Activated T-helper 2 cell treated with anti-CD3 and anti-CD28 coated beads, Interferon-gamma antibody, Interleukin-2, Interleukin-4, amounts not matched to agents 10 μg/mL and 5 μg/mL and 100 μg/mL, durations not matched to agents 14 hours and 24 hours and 36 hours (primary cell): ENCODE measurements at places on chromosomes 3 and 15. TPM values are rescaled to one million over a fixed set of nuclear protein-coding genes. Genes with fewer than 3 reads are reported as not detected.

DNA sequence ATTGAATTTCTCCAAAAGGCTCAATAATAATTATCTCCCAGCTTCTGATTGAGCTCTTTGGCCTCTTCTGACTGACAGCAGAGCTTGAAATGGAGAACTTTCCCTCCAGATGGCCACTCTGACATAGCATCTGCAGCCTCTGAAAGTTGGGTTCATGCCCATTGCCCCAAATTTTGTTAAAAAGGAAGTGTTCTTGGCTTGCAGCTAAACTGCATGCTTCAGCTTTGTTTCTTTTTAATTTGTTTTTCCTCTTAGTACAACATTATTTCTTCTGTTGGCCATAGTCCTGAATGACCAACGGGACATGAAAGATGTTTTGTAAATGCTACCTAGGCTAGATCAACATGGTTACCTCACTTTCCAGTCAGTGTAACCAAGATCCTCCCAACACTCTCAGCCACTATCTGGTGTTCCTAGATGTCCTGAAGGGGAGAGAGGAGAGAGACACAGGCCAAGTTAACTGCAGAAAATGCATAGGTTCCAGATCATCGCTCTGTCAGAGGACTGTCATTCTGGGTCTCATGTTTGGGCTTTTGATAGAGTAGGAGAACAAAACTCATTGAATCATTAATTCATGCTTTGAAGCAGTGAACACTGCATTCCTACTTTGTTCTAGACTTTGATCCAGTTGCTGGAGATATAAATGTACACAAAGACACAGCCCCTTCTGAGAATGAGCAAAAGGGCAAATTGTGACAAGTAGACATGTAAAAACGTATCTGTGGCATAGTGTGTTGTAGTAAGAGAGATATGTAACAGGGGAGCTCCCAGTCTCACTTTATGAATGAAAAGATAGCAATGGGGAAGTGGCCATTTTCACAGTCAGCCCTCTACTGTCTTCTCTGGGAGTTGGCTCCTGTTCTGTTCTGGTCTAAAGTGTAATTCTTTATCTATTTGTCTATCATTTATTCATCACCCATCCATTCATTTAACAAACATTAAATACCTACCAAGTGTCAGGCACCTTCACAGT, 156.2 kb downstream of the ZNF621 start:
- no peak overlapping the region for H3K27ac ChIP-seq
- no peak overlapping the region for H3K4me3 ChIP-seq
- DNase-seq: no peak

- peaks cover 3% of the 10 kb centered on the region for H3K36me3 ChIP-seq
- H3K4me3 ChIP-seq: no peak overlapping the region
- peaks cover 13% of the 10 kb centered on the region for H3K4me1 ChIP-seq
- H3K27me3 ChIP-seq: no peaks in the 10 kb centered on the region
- no peak for DNase-seq
- H3K27ac ChIP-seq: peak overlapping the region; percentile 28
Measured at GRCh38 chr15:91909574-91909973, 56.1 kb downstream of the SLCO3A1 start.

DNA sequence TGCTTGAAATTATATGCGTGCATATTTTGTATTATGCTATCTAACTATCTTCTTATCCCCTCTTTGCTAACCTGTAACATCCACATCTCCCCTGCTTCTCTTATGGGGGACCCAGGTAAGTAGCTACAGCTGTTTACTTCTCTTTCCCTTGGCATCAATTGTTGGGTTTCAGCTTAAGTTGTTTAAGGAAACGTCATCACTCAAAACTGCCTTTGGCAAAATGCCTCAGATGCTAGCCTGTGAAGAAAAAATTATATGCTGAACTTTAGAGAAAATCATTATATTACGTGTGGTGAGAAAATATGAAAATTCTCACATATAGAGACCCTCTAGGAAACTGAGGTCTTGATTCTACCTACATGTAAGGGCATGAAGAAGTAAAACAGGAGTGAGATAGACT, 447.0 kb upstream of the NECTIN3 start:
- peaks cover 2% of the 10 kb centered on the region for H3K4me1 ChIP-seq
- DNase-seq: no peak
- no peaks in the 10 kb centered on the region for H3K27me3 ChIP-seq
- no peaks in the 10 kb centered on the region for H3K36me3 ChIP-seq
- H3K27ac ChIP-seq: no peak overlapping the region
- no peak overlapping the region for H3K4me3 ChIP-seq

DNA sequence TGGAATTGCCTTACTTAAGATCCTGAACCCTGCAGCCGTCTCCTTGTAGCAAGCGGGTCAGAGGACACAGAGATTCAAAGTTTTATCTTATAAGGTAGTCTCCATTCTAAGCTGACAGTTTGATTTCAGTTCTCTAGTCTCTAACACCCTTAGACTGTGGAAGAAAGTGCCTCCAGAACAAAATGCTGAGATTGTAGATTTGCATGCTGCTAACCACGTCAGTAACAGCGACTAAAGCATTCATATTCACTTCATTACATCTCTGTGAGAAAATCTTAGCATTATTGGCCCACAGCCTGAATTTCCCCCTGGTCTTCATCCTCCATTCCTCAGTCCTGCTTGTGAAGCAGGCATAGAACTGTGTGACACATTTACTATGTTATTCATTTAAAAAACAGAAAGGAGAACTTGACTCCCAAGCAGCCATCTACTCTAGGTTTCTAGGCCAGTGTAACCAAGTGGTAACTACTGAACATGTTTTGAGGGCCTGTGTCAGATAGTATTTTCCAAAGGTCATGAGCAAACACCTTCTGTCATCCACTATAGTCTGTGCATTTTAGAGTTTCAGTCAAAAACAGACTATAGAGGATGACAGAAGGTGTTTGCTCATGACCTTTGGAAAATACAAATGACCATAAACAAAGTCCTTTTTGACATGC, 27.4 kb downstream of the ARIH2 start:
- peak overlapping the region; percentile 83 for H3K27ac ChIP-seq
- H3K27me3 ChIP-seq: no peaks in the 10 kb centered on the region
- DNase-seq: no peak
- H3K36me3 ChIP-seq: peaks cover 27% of the 10 kb centered on the region
- peak overlapping the region; percentile 6 for H3K4me3 ChIP-seq

GRCh38 chr15:70615435-70616310, 147.7 kb downstream of the UACA start:
- H3K36me3 ChIP-seq: no peaks in the 10 kb centered on the region
- no peak for DNase-seq
- H3K4me3 ChIP-seq: no peak overlapping the region
- no peaks in the 10 kb centered on the region for H3K4me1 ChIP-seq

DNA sequence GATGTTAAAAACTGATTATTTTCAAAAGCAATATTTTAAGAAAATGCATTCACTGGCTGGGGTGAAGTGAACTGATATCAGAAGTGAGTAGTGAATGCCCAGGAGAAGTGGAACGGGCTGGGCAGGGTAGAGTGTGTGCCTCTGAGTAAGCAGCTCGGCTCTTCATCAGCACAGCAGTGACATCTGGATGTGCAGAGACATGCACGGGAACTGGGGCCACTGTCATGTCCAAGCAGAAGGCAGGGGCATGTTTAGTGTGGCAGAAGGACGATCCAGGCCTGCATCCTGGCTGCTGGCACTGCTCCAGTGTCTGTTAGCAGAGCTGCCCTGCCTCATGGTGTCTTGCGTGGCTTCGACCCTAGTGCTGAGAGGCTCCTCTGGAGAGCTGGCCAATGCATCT, 305.6 kb upstream of the LRRFIP2 start:
- DNase-seq: no peak
- no peaks in the 10 kb centered on the region for H3K36me3 ChIP-seq
- no peak overlapping the region for H3K4me3 ChIP-seq
- no peaks in the 10 kb centered on the region for H3K4me1 ChIP-seq
- H3K27ac ChIP-seq: no peak overlapping the region
- peaks cover 13% of the 10 kb centered on the region for H3K27me3 ChIP-seq

- H3K27ac ChIP-seq: no peak overlapping the region
- H3K36me3 ChIP-seq: no peaks in the 10 kb centered on the region
- no peak for DNase-seq
- no peak overlapping the region for H3K4me3 ChIP-seq
Measured at GRCh38 chr3:151998744-151999143, 125.3 kb downstream of the SUCNR1 start.

DNA sequence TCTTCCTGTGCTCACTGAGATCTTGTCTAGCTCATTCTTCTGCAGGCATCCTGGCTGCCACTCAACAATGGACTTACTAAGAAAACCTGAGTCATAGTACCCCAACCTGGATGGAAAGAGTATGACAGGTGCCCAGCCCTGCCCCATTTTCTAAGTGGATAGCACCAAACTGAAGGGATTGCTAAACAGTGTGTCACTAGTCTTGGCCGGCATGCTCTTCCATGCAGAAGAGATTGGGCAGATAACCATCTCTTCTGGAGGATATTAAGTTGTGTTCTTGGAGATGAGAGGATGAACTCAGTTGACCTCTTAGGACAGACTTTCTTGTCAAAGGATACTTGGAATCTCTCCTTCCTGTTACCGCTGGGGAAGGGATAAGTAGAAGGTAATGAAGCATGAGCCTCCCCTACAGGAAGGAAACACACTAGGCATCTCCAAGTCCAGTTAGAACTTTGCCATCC, 797.5 kb downstream of the AGBL1 start:
- peaks cover 2% of the 10 kb centered on the region for H3K4me1 ChIP-seq
- H3K36me3 ChIP-seq: no peaks in the 10 kb centered on the region
- H3K27me3 ChIP-seq: no peaks in the 10 kb centered on the region
- DNase-seq: no peak
- no peak overlapping the region for H3K4me3 ChIP-seq

GRCh38 chr15:45449916-45450867, 71.8 kb upstream of the GATM start:
- no peak overlapping the region for H3K4me3 ChIP-seq
- DNase-seq: no peak
- peaks cover 22% of the 10 kb centered on the region for H3K4me1 ChIP-seq
- no peaks in the 10 kb centered on the region for H3K36me3 ChIP-seq

GRCh38 chr15:60362321-60363086, 35.3 kb downstream of the ANXA2 start:
- DNase-seq: peak; percentile 52
- peaks cover 72% of the 10 kb centered on the region for H3K36me3 ChIP-seq
- no peaks in the 10 kb centered on the region for H3K27me3 ChIP-seq
- H3K4me1 ChIP-seq: peaks cover 28% of the 10 kb centered on the region
- H3K27ac ChIP-seq: peak overlapping the region; percentile 75
- H3K4me3 ChIP-seq: peak overlapping the region; percentile 18

DNA sequence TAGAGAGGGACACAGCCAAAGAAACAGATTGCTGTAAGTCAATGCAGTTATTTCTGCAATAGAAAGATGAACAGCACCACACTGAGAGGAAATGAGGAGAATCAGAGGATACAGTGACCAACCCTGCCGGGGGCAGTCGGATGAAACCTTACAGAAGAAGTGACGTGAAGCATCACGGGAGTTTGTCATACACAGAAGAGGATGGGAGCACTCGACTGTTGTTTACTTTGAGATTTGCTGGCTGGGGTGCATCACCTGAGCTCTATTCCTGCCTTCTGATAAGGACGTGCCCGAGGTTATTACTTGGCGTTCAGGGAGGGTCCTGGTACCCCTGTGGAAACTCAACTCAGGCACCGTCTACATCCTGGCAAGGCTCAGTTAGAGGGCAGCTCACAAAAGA, 45.4 kb downstream of the MAGEF1 start:
- H3K27ac ChIP-seq: no peak overlapping the region
- H3K4me1 ChIP-seq: no peaks in the 10 kb centered on the region
- no peak for DNase-seq
- peaks cover 20% of the 10 kb centered on the region for H3K27me3 ChIP-seq
- H3K4me3 ChIP-seq: no peak overlapping the region
- H3K36me3 ChIP-seq: no peaks in the 10 kb centered on the region

GRCh38 chr3:71564361-71564760, 19.2 kb downstream of the FOXP1 start:
- H3K27ac ChIP-seq: no peak overlapping the region
- no peak overlapping the region for H3K4me3 ChIP-seq
- no peak for DNase-seq
- peaks cover 7% of the 10 kb centered on the region for H3K4me1 ChIP-seq

DNA sequence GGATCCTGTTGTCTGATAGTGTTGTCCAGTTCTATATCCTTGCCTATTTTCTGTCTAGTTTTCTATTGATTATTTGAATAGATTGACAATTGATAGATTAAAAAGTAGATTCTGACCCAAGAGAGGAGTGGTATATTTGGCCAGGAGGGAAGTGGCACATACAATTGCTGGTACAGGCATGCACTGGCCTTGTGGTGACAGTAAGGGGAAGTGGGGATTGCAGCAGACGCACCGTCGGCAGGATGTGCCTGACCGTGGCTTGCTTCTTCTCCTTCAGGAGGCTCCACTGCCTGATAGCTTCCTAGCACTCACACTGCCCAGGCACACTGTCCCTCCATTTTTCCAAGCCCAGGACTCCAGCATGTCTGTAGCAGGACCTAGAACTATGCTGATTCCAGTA, 10.5 kb downstream of the GABRG3 start:
- no peaks in the 10 kb centered on the region for H3K27me3 ChIP-seq
- H3K27ac ChIP-seq: no peak overlapping the region
- H3K4me3 ChIP-seq: no peak overlapping the region
- no peaks in the 10 kb centered on the region for H3K36me3 ChIP-seq
- no peaks in the 10 kb centered on the region for H3K4me1 ChIP-seq

DNA sequence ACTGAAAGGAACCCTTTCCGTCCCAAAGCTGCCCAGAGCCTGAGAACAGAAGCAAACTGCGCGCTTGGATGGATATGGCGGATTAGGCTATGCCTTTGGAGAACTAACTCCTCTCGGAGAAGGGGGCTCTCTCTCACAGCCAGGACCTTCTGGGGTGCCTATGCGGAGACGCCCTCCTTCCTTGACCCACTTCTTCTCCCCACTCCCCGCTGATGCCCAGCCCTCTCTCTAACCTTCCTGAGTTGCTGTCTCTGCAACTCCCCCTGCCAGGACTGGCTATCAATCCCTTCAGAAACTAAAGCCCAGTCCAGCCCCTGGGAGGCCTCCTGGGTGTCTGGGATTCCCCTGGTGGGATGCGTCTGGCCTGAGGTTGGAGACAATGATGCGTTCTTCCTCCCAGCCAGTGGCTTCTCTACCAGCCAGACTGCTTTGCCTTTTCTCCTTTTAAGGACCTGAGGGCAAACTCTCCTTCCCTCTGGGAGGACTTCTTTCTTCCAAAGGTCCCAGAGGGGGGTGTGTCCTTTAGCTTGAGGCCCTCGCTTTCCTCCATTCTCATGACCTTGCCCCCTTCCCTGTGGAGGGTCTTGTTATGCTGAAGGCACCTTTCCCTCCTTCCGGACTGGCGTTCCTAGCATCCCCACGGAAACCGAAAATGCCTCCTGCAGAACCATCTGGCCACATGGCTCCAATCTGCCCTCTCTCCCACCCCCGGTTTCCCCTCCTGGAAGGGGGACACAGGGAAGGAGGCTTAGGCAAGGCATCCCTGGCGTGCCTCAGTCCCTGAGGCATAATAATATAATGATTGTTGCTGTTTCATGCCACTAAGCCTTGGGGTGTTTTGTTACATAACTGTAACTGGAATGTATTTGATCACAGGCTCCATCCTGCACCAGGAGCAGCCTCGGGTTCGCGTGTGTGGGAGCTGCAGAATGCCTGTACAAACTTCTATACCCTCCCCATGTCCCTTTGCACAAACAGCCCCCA, 63.4 kb upstream of the C15orf39 start:
- H3K36me3 ChIP-seq: peaks cover 16% of the 10 kb centered on the region
- H3K4me1 ChIP-seq: peaks cover 15% of the 10 kb centered on the region
- DNase-seq: no peak
- H3K27me3 ChIP-seq: no peaks in the 10 kb centered on the region
- H3K4me3 ChIP-seq: no peak overlapping the region
- no peak overlapping the region for H3K27ac ChIP-seq

Gene ZNF501
- 1.1 and 1.3 TPM in 2 replicates for total RNA-seq

Gene ENTPD3
- total RNA-seq: not detected in 2 replicates

Gene PLD1
- total RNA-seq: 1.0 and 1.1 TPM in 2 replicates

Gene LOXL1
- 0.84 and 0.99 TPM in 2 replicates for total RNA-seq

Gene APBA2
- total RNA-seq: 1.1 and 1.2 TPM in 2 replicates
